ENCODE measurements at places on chromosomes 6 and 20. TPM values are rescaled to one million over a fixed set of nuclear protein-coding genes. Genes with fewer than 3 reads are reported as not detected.

The SPTLC3 gene
- total RNA-seq, result 28.5 TPM

The ZFP64 gene
- 23.6 TPM for total RNA-seq

The KCNK17 gene
- total RNA-seq, result not detected

The KCNK16 gene
- total RNA-seq, result not detected

The TOX2 gene
- total RNA-seq, result 0.94 TPM

The MLN gene
- total RNA-seq, result not detected

The SLC16A10 gene
- total RNA-seq, result 18.0 TPM

DNA sequence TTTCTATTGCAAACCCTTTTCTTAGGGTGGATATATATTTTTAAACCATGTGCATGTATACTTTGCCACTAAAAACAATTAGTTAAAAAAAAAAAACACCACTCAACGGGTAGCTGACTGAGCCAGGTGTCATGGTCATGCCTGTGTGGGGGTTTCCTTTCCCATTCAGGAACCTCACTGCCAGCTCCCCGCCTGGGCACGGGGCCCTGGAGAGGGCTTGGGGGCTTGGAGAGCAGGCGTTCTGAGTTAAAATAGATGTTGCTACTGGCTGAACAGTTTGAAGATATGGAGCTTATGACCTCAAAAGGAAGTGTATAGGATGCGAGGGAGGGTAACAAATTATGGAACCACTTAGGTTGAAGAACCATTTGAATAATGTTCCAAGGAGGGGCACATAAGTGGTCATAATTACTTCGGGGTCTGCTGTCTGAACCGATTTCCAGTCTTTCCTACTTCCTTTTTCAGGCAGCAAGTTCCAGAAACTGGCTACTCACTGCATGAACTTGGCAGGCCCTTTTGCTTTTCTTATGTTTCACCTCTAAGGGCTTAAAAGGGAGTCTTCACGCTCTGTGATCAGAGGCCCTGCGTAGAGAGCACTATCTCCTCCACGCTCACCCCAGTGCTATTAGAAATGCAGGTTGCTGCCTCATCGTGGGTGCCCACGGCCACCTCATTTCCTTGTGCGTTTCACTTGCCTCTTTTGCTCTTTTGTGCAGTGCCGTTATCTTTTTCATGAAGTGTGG lies 9.9 kb downstream of the STX16 start:
- H3K36me3 ChIP-seq, result peaks cover 5% of the 10 kb centered on the region
- peaks cover 40% of the 10 kb centered on the region for H3K4me1 ChIP-seq
- peak overlapping the region; percentile 19 for H3K27ac ChIP-seq
- no peak overlapping the region for H3K4me3 ChIP-seq

DNA sequence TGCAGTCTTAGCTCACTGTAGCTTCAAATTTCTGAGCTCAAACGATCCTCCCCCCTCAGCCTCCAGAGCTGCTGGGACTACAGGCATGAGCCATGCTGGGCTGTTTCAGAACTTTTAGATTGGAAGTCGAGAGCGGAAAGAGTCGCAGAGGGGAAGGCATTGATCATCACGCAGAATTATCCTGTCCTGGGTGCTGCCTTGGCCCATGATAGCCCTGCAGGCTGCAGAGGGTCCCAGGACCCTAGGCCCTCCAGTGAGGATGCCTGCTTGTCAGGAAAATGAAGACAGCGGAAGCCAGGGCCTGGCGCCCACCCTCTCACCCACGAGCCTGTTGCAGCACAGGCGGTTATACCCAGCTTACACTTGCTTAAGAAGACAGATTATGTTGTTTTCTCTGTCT lies 9.1 kb downstream of the TMEM181 start:
- DNase-seq, result no peak
- H3K4me3 ChIP-seq, result no peak overlapping the region
- no peaks in the 10 kb centered on the region for H3K4me1 ChIP-seq
- peaks cover 5% of the 10 kb centered on the region for H3K36me3 ChIP-seq
- H3K27me3 ChIP-seq, result no peaks in the 10 kb centered on the region

- H3K27ac ChIP-seq, result no peak overlapping the region
- no peaks in the 10 kb centered on the region for H3K4me1 ChIP-seq
- H3K27me3 ChIP-seq, result no peaks in the 10 kb centered on the region
- no peak for DNase-seq
Observed at GRCh38 chr20:9407805-9408421, 106.5 kb upstream of the LAMP5 start.

DNA sequence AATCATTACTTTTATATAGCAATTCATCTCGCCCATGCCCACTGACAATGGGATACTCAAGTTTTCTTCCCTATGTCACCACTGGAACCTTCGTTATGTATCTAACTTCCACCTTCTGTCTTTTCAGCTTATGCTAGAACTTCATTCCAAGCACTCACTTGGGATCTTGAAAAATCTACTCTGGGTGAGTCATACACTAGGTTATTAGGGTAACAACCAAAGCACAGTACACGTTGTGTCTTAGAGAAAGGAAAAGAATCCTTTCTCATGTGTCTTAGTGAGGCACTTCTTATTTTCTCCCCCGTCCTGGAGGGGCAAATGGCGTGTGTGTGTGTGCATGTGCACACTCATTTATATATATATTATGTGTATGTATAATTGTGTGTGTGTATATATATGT lies 18.3 kb upstream of the FAM162B start:
- peaks cover 1% of the 10 kb centered on the region for H3K4me1 ChIP-seq
- no peak overlapping the region for H3K27ac ChIP-seq
- no peak for DNase-seq
- H3K27me3 ChIP-seq, result no peaks in the 10 kb centered on the region
- H3K4me3 ChIP-seq, result no peak overlapping the region

GRCh38 chr6:17116117-17116440 lies 14.2 kb downstream of the STMND1 start:
- H3K27ac ChIP-seq, result peak overlapping the region; percentile 85
- H3K27me3 ChIP-seq, result no peaks in the 10 kb centered on the region
- no peaks in the 10 kb centered on the region for H3K36me3 ChIP-seq
- no peak for DNase-seq
- H3K4me1 ChIP-seq, result peaks cover 27% of the 10 kb centered on the region

- H3K27ac ChIP-seq, result no peak overlapping the region
- DNase-seq, result no peak
- H3K4me3 ChIP-seq, result no peak overlapping the region
- no peaks in the 10 kb centered on the region for H3K36me3 ChIP-seq
- H3K27me3 ChIP-seq, result no peaks in the 10 kb centered on the region
Observed at GRCh38 chr6:72080260-72080941, 194.1 kb downstream of the RIMS1 start.

GRCh38 chr6:107101686-107102413 lies 13.5 kb downstream of the BEND3 start:
- no peak for DNase-seq
- H3K4me3 ChIP-seq, result no peak overlapping the region
- H3K4me1 ChIP-seq, result peaks cover 8% of the 10 kb centered on the region
- peaks cover 9% of the 10 kb centered on the region for H3K36me3 ChIP-seq

DNA sequence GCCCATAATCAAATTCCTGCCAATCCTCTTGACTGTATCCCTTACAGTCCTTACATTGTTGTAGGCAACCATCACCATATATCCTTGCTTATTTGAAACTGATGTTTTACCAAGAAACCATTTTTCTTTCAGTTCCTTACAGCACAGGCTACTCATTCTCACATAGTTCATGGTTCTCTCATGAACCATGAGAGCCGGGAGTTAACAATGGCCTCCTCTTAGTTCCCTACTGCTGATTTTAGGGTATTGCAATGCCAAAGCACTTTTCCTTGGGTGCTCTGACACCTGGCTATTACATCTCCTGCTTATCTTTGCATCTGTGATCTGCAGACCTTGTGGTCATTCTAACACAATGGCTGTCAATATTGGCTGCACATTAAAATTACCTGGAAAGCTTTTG lies 133.4 kb downstream of the MYB start:
- H3K36me3 ChIP-seq, result peaks cover 11% of the 10 kb centered on the region
- no peak for DNase-seq
- no peak overlapping the region for H3K27ac ChIP-seq
- no peak overlapping the region for H3K4me3 ChIP-seq
- peaks cover under 1% of the 10 kb centered on the region for H3K4me1 ChIP-seq

- no peak for DNase-seq
- H3K4me3 ChIP-seq, result no peak overlapping the region
- H3K4me1 ChIP-seq, result no peaks in the 10 kb centered on the region
- H3K36me3 ChIP-seq, result no peaks in the 10 kb centered on the region
- peaks cover 55% of the 10 kb centered on the region for H3K27me3 ChIP-seq
Observed at GRCh38 chr20:59078231-59078630, 35.6 kb upstream of the PRELID3B start.

GRCh38 chr6:149608381-149608982 lies 40.0 kb downstream of the KATNA1 start:
- H3K4me3 ChIP-seq, result no peak overlapping the region
- H3K27me3 ChIP-seq, result no peaks in the 10 kb centered on the region
- peaks cover 18% of the 10 kb centered on the region for H3K36me3 ChIP-seq
- H3K4me1 ChIP-seq, result no peaks in the 10 kb centered on the region

DNA sequence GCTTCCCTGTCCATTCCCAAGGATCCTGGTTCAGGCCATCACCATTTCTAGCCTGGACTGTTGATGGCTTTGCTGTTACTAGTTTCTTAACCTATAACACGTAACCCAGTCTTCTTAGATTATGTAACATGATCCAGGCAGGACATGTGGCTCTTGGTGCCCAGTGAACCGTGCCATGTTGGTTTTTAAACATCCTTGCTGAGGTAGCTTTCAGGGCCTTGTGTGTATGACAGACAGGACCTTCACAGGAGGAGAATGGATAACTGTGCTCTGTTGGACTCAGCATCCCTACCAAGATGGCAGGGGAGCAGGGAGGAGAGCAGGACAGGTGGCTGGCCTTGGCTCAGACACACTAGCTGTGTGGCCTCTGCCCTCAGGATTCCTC lies 46.8 kb downstream of the PANK2 start:
- H3K27ac ChIP-seq, result no peak overlapping the region
- no peaks in the 10 kb centered on the region for H3K4me1 ChIP-seq
- DNase-seq, result no peak

GRCh38 chr6:160070831-160071230 lies 50.8 kb upstream of the SLC22A1 start:
- H3K36me3 ChIP-seq, result peaks cover 52% of the 10 kb centered on the region
- DNase-seq, result no peak
- H3K27ac ChIP-seq, result no peak overlapping the region
- H3K27me3 ChIP-seq, result no peaks in the 10 kb centered on the region
- H3K4me1 ChIP-seq, result no peaks in the 10 kb centered on the region

- DNase-seq, result no peak
- H3K27ac ChIP-seq, result peak overlapping the region; percentile 30
- H3K4me3 ChIP-seq, result no peak overlapping the region
- H3K36me3 ChIP-seq, result no peaks in the 10 kb centered on the region
Observed at GRCh38 chr6:119137194-119138072, 59.0 kb upstream of the FAM184A start.

DNA sequence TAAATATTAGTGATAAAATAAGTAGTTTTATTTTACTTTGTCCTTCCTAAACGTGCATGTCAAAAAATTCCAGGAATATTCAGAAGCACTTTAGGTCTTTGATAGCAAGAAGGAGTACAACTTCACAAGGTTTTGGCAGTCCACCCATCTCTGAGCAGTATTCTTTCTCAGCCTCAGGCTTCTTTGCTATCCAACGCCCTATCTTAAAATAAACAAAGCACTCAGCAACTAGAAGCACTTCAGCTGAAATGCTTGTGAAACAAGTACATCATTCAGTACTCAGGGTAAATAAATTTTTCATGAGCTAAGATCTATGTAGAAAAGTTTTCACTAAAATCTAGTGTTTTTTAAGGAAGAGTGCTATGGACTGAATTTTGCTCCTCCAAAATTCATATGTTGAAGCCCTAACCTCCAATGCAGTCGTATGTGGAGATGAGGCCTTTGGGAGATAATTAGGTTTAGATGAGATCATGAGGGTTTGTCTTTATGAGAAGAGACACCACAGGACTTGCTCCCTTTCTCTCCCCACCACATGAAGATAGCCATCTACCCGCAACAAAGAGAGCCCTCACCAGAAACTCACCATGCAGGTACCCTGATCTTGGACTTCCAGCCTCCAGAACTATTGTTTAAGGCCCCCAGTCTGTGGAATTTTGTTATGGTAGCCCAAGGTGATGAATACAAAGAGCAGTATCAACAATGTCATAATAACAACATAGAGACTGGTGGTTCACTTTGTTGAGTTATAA lies 539.1 kb downstream of the TFAP2A start:
- H3K36me3 ChIP-seq, result peaks cover 3% of the 10 kb centered on the region
- DNase-seq, result no peak
- H3K27me3 ChIP-seq, result no peaks in the 10 kb centered on the region
- no peak overlapping the region for H3K4me3 ChIP-seq
- H3K27ac ChIP-seq, result no peak overlapping the region
- no peaks in the 10 kb centered on the region for H3K4me1 ChIP-seq

DNA sequence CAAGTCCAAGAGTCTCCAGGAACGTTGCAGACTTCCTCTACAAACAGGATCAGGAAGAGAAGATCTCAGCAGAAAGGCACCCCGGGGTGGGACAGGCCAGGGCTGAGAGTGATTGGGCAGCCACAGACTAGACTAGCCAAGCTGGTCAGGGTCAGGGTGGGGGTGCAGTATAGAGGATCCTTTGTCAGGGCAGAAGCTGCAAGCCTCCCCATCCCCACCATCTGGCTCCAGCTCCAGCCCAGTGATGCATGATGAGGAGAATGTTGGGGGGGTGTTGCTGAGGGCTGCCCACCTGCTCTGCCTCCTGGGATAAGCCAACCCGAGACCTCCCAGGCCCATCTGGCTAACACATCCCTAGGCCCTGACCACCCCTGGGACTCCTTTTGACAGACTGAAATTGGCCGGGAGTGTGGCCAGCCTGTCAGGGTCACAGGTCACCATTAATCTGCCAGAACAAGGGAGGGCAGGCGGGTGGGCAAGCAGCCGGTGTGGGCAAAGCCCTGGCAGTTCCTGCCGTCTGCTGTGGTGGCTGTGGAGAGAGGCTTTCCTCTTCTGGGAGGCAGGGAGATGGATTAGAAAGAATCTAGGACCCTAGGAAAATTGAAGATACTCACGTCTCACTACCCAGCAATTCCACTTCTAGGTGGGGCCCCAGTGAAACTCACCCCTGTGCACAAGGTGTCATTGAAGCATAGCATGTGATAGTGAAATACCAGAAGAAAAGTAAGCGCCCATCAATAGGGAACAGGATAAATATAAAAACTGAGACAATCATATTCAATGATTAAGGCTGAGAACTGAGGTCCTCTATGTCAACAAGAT lies 22.1 kb upstream of the SNTA1 start:
- no peaks in the 10 kb centered on the region for H3K36me3 ChIP-seq
- H3K27me3 ChIP-seq, result no peaks in the 10 kb centered on the region
- peak overlapping the region; percentile 48 for H3K27ac ChIP-seq
- DNase-seq, result no peak
- peaks cover 7% of the 10 kb centered on the region for H3K4me1 ChIP-seq
- H3K4me3 ChIP-seq, result no peak overlapping the region

GRCh38 chr20:45450097-45450818 lies 19.3 kb upstream of the WFDC2 start:
- H3K36me3 ChIP-seq, result no peaks in the 10 kb centered on the region
- H3K4me1 ChIP-seq, result peaks cover 19% of the 10 kb centered on the region
- no peak overlapping the region for H3K4me3 ChIP-seq

GRCh38 chr20:26209171-26209941 lies 512.7 kb upstream of the ZNF337 start:
- peaks cover 6% of the 10 kb centered on the region for H3K4me1 ChIP-seq
- H3K27ac ChIP-seq, result no peak overlapping the region
- H3K36me3 ChIP-seq, result no peaks in the 10 kb centered on the region
- peak overlapping the region; percentile 28 for H3K4me3 ChIP-seq
- peaks cover 78% of the 10 kb centered on the region for H3K27me3 ChIP-seq

All from mesothelial cell of epicardium (in vitro differentiated cells).